ENCODE measurements at places on chromosomes 3 and 15.

DNA sequence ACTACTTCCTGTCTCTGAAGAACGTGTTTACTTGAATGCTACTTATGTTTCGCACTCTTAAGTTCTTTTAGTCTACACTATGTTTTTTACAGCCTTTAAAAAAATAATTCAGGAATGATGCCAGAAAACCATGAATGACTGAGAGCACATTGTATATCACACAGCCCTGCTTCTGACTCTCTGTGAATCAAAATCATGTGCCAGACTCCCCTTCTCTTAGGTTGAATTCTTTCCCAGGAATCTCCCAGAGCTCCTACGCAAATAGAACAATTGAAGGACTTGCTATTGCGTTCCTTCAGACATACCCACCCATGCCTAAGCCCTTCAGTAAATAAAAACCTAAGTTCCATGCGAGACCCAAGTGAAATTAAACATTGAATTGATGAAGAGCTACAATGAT lies 782.0 kb upstream of the ALCAM start:
- DNase-seq: no peak

- DNase-seq: peak; percentile 75
Observed at GRCh38 chr3:23726811-23727548, 78.8 kb upstream of the UBE2E1 start.

DNA sequence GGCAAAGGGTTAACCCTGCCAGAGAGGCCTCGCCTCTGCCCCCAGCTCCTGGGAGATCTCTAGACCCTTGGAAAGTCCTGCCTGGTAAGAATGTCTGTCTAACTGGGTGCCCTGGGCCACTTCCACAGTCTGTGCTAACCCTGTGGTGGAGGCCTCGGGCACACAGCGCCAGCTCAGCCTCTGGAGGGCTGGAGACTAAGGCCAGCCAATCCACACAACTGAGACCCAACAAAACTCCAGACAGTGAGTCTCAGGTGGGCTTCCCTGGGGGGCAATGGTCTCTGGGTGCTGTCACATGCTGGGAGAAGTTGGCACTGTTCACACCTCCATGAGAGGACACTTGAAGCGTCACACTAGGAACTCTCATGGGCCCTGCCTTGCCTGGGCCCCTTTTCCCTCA lies 19.5 kb downstream of the ZXDC start:
- no peak for DNase-seq

- no peak for DNase-seq
Observed at GRCh38 chr3:43872901-43873300, 182.2 kb downstream of the ABHD5 start.

- DNase-seq: no peak
Observed at GRCh38 chr15:96324192-96324895, 6.2 kb upstream of the NR2F2 start.

GRCh38 chr3:12837295-12837986 lies 3.9 kb downstream of the RPL32 start:
- no peak for DNase-seq
